Activated T-helper 1 cell treated with anti-CD3 and anti-CD28 coated beads, Interleukin-12 subunit alpha, Interleukin-12 subunit beta, Interleukin-2, Interleukin-4 antibody, amounts not matched to agents 30 ng/mL and 10 ng/mL and 1 ng/mL, durations not matched to agents 14 hours and 24 hours and 36 hours (primary cell): ENCODE measurements at places on chromosomes 3 and 15. TPM values are rescaled to one million over a fixed set of nuclear protein-coding genes. Genes with fewer than 3 reads are reported as not detected.

DNA sequence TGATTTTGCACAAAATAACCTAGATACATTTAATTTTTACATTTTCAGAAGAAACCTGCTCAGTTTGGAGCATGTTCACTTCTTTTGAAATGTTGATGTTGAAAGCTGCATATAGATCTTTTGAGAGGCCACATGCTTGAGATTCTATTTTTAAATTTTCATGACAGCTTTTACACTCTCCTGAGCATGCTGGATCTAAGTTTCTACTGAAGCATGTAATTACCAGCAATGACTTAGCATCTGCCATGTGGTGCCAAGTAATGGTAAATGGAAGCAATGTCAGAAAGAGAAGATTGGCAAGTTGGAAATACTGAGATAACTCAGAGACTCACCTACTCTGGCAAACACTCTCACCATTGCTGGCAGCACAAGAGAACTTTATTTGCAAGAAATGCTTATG, 310.6 kb downstream of the NSUN3 start:
- no peak overlapping the region for H3K4me3 ChIP-seq
- no peaks in the 10 kb centered on the region for H3K27me3 ChIP-seq
- no peaks in the 10 kb centered on the region for H3K36me3 ChIP-seq
- no peak for DNase-seq
- H3K27ac ChIP-seq: no peak overlapping the region
- H3K4me1 ChIP-seq: no peaks in the 10 kb centered on the region

The MBNL1 gene
- 295 and 308 TPM in 2 replicates for total RNA-seq

The ACSBG1 gene
- total RNA-seq: 0.15 and 0.52 TPM in 2 replicates

DNA sequence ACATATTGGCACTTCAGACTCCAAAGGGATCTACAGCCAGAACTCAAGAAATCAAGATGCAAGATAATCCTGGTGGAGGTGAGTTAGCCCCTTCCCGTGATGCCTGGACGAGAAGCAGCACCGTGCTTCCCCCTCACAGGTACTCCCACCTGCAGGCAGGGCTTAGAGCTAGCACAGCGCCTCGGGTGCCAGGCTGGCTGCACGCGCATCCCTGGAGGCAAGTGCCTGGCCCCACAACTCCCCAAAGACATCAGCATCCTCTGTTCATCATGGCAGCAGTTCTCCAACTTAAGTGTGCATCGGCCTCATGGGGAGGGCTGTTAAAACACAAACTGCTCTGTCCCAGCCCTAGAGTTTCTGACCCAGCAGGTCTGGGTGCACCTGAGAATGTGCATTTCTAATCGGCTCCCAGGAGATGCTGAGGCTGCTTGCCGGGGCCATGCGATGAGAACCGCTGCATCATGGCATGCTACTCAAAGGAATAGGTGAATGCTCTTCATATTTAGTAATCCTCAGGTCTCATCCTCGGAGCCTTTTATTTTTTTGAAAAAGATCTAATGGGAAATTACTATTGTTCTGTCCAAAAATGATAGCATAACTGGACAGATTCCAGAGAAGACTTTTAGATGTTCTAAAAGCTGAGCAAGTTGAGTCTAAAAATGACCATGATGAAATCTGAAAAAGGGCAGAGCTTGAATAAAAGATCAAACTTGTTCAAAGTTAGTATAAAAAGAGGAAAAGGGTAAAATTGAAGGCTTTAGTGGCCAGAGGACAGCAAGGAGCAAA, 244.2 kb downstream of the ADAMTS17 start:
- peaks cover 2% of the 10 kb centered on the region for H3K27me3 ChIP-seq
- H3K4me1 ChIP-seq: no peaks in the 10 kb centered on the region
- H3K36me3 ChIP-seq: no peaks in the 10 kb centered on the region
- H3K27ac ChIP-seq: no peak overlapping the region

The FHIT gene
- total RNA-seq: 19.9 and 22.6 TPM in 2 replicates

The CCR9 gene
- not detected in 2 replicates for total RNA-seq

DNA sequence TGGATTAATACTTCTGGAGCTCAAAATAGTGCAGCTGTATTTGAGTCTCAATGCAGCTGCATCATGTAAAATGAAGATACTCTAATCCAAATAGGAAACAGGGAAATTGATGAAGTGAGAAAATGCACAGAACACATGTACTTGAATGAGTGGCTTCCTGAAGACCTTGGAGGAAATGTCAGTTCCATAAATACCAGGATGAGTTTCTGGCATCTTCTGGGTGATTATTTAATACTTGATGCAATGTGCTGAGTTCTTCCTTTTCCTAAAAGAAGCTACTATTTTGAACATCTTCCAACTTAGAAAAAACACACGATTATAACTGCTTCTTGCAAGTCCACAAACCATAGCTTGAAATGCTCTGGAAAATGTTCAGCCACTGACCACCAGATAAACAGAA, 162.8 kb downstream of the SLC9A9 start:
- H3K4me1 ChIP-seq: no peaks in the 10 kb centered on the region
- no peaks in the 10 kb centered on the region for H3K36me3 ChIP-seq
- no peak overlapping the region for H3K4me3 ChIP-seq
- no peak for DNase-seq
